ENCODE measurements at places on chromosomes 3 and 15.
A peak's percentile ranks its signal among the peaks of the same experiment; 100 is the strongest.

DNA sequence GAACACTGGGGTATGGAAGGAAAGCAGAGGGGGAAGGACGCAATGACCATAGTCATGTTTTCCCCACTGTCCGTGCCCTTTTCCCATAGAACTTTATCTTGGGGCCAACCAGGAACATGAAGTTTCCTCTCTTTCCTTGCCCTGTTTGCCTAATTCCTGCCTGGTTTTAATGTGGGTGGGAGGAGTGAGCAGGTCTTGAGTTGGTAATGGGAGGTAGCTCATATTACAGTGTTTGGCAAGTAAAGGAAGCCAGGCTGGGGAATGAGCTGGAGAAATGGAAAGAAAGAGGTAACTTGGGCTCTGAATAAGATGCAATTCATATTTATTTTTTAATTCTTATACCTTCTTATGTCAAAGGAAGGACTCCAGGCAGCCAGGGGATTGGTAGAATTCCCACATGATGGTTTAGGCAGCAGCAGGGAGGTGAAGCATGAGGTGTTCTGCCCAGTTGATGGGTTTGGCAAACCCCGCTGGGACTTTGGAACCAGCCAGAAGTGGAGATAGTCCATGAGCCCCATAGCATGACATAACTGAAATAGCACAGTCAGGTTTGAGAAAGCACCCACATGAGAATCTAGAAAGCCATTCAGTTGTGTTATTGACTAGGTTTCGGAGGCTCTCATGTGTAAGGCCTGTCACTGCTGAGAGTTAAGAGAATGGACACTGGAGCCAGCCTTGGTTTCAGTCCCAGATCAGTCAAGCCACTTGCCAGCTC is 60.0 kb downstream of the CCK start:
- no peak for DNase-seq

GRCh38 chr3:16550305-16550675 is 36.8 kb upstream of the RFTN1 start:
- no peak for DNase-seq

GRCh38 chr15:82535566-82536408 is 4.5 kb downstream of the RPS17 start:
- DNase-seq = peak; percentile 28

- DNase-seq = no peak
Measured at GRCh38 chr3:89877230-89877629, 769.8 kb downstream of the EPHA3 start.

- no peak for DNase-seq
Measured at GRCh38 chr15:70439880-70440279, 323.5 kb downstream of the UACA start.

- DNase-seq = no peak
Measured at GRCh38 chr3:42266085-42266484, at the start of gene CCK. TSS of gene CCK (minus strand) at chr3:42266185. CDS start at chr3:42263630, 2,555 bp downstream.

DNA sequence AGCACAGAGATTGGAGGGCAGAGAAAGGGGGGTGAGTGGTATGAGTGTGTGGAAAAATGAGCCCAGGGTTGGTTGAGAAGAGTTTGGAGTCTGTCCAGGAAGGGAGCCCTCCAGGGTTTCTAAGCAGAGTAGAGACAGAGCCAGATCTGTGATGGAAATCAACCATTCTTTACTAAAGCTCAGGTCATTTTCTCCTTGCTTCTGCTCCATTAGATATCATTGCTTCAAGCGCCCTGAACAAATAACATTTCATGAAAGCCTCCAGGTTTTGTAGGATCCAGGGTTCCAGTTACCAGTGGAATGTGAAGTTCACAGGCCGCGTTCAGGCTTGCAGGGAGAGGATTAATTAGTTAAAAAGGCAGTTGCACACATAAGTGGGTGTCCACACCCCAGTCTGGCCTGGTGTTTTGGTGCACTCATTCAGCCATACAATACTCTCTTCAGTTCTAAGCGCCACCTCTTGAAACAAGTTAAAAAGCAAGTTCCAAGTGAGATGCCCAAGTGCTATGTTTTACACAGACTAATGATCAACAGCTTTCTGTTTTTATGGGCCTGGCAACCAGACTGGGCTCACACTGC is 16.4 kb upstream of the BOC start:
- DNase-seq = no peak

- no peak for DNase-seq
Measured at GRCh38 chr15:68666812-68667450, 88.1 kb downstream of the CORO2B start.

- DNase-seq = no peak
Measured at GRCh38 chr3:36957862-36958686, 13.2 kb upstream of the TRANK1 start.

DNA sequence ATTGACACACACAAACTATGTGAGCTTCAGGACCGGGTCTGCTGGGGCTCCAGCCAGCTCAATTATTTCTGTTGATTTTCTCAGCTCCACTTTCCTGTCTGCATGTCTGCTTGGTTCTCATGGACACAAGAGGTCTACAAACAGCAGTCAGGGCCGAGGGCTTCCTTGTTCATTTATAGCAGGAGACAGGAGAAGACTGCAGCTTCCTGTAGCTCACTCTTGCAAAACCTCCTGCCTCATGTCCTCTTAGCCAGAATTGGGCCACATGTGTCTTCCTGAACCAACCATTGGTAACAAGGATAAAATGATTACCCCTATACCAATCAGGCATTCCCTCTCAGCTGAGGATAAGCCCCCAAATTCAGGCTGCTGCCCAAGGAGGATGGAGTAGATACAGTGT is 182.8 kb downstream of the TLE3 start:
- DNase-seq = no peak

DNA sequence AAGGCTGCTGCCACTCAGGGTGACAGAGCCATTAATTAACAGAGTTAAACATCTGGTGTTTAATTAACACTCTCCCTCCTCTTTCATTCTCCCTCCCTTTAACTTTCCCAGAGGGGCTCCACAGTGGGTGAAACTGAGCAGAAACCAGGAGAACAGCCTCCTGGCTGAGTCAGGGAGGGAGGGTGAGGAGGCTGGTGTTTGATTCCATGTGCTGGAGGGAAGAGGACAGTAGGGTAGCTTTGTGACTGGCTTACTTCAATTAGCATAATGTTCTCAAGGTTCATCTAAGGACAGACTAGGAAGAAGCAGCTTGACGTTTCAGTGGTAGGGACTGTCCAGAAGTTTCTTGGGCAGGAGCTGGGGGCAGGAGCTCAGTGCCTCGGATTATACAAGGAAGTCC is 62.8 kb downstream of the SEMA5B start:
- DNase-seq = no peak

DNA sequence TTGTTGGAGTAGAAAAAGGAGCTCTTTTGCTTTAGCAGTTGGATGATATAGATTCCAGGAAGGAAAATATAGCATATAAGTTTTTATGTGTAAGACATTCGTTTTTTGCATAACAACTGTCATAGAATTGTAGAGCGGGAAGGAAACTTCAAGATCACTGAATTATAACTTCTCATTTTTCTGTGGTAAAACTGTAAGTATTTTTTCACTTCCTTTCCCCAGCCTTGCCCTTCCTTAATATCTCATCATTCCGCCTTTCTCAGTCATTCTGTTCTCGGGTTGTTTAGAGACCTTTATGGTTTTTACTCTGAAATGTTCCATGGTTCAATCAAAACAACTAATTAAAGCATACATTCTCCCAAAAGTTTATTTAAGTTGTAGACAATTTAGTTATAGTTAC is 1.1 kb downstream of the EAF2 start:
- no peak for DNase-seq

- no peak for DNase-seq
Measured at GRCh38 chr3:63462732-63463131, 184.6 kb downstream of the SYNPR start.

DNA sequence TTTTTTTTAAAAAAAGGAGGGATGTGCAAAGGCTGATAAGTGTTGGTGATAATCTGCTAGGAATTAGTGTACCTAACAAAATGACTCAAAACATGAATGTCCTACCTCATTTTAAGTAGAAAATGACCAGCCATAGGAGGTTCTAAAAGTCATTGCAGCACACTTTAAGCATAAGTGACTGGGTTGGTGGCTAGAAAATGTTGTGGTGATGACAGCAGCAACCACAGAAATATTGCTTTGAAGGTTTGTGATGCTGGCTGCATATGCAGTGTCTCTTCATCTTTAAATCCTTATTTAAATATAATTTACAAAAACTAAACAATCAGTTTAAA is 55.2 kb downstream of the CMSS1 start:
- DNase-seq = no peak

GRCh38 chr3:8780279-8780678 is 10.9 kb upstream of the OXTR start:
- no peak for DNase-seq

- DNase-seq = no peak
Measured at GRCh38 chr15:31212326-31213080, 111.0 kb upstream of the TRPM1 start.

DNA sequence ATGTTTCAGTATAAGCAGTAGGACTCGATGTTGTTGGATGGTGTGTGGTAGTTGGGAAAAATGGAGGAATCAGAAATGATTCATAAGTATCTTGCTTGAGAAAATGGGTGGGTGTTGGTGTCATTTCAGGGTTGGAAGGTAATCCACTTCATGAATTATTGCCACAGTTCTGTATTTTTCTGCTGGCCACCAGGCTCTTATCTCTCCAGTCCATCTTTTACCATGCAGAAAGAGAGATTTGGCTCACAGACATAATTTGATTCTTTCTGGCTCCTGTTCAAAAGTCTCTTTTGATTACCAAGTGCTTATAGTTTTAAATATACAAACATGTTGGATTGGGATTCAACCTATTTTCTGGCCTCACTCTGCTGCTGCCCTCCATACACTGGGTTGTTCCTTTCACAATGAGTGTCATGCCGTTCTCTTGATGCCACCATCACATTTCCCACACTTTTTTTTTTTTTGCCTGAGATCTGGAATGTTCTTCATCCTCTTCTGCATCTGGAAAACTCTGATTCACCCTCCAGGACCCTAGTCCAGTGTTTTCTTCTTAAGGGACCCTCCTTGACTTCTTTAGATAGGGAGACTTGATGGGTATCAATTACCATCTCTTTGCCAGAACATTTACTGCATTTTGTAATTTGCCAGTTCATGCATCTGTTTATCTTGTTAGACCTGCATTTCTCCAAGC is 69.4 kb upstream of the GAP43 start:
- no peak for DNase-seq

Measured in posterior vena cava (tissue), 2 donors.